ENCODE measurements at places on chromosomes 2 and 18.

DNA sequence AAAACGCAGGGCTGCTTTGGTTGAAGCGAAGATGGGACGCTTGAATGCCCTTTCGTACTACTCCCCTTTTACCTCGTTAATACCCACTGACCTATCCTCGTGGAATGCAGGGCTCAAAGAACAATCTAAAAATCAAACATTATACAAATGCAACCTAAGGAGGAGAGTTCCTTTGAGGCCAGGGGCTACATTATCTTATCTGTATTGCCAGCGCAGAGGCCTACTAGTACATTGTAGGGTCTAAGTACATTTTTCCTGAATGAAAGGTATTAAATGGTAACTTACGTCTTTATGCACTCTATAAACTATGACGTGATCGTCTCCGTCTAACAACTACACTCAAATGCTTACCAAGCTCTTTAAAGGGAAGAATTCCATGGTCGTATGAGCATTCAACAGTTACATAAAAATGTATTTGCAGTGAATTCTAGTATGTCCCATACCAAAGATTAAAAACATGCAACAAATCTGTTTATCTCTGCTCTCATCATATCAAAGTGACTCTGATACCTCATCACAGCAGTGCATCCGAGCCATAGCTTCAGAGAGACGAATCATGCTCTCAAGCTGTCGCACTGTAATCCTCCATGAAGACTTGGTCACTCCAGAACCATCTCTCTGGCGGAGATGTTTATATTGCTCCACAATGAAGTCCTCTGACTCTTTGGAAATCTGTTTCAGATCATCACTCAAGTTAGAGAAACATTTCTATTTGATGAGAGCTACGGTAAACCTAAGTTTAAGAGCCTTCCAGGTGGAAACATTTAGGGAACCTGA is 14.1 kb upstream of the LCT start:
- DNase-seq, result no peak

GRCh38 chr2:224952936-224953657 is 89.2 kb downstream of the DOCK10 start:
- no peak for DNase-seq

GRCh38 chr2:135874777-135875365 is 1.4 kb downstream of the MCM6 start:
- no peak for DNase-seq

- DNase-seq, result no peak
Measured at GRCh38 chr2:8391126-8391525, 290.7 kb upstream of the ID2 start.

DNA sequence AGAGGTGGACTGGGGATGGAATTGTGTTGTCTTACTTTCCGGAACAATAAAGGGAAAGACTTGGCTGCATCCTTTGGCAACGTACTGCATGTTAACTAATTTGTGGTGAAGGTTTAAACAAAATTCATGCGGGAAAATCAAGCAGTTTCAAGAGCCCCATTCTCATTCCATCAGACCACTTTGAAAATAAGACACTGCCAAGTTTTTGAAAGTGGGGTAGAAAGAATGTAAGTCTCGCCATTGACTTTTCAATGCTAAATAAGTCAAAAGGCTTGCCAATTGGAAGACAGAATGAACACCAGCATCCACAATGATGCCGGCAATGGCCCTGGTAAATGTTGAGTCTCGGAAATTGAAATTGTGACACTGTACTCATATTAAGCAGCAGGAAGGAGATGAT is 322.0 kb downstream of the RND3 start:
- peak; percentile 52 for DNase-seq

DNA sequence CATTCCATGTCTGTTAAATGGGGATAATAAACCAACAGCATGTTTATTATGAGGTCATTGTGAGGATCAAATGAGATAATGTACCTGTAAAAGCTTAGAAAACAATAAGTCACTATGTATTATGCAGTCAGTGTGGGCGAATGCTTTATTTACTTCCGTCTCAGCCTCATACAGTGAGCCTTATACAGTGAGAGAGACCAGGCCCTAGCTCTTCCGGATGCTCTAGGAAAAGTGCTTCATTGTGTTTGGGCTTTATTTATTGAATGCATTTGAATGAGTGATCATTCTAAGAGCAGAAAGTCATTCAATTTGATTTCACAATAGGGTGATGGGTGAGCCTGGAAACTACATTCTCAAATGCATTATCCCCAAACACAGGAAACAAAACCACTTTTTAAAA is 603.9 kb upstream of the FANCL start:
- no peak for DNase-seq

- DNase-seq, result no peak
Measured at GRCh38 chr2:241895712-241896641, 26.4 kb downstream of the RTP5 start.

DNA sequence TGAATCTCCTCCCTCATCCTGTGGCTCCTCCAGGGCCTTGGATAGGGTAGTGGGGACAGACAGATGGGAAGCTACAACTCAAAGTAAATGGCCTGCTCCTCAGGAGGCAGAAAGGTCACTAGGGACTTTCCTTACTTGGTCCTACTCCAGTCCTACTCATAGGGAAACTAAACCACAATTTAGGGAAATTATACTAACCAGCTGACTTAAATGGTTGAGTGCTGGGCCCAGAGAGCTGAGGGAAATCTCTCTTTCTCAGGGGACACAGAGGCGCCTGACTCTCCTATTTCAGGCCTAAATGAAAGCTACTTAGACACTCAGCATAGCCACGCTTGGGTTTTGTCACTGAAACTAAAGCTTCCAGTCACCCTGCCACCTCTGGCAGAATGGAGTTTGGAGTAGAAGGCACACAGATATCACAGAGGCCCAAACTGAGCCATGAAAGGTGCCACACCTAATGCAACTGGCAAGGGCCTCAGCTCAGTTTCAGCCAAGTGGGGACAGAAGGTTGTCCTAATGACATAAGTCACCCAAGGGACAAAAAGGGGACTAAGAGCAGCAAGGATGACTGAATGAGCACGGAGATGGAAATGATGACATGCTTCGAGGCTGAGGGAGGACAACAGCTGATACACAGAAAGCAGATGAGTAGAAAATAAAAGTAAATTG is 24.0 kb downstream of the CERKL start:
- DNase-seq, result no peak

GRCh38 chr2:209473930-209474419 is 50.1 kb downstream of the MAP2 start:
- peak; percentile 94 for DNase-seq

DNA sequence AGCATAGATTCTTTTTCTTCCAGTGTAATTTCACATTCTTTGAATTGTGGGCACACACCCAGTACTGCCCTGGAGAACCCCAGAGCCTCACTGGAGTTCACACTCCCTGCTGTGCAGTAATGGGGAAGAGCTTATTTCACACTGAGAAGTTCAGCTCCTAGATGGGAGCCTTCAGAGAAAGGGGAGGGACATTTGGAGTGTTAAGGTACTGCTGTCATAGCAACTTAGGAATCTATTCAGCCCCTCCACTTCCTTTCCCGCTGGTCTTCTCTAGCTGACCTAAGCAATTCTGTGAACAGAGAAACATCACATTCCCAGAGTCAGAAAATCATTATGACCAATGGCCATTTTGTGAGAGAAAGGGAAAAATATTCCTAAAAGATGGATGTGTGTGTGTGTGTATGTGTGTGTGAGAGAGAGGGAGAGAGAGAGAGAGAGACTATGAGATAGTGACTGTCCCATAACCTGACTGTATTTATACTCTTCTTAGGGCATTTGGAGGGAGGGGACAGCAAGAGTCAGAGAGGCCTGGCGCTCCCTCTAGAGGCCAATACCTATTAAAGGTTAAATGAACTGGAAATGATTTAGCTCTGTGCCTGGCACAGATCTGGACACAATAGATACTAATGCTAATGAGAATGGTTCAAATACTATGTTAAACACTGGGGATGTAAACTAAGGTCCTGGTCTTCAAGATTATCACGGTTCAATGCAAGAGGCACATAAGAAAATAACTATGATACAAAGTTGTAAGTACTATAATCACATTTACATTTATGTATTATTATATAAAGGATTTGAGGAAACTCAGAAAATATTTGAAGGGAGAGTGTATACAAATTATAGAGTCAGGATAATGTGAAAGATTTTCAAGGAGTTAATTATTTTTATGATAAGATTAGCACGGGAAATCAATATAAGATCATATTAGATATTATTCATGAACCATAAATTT is 41.5 kb upstream of the RPE start:
- no peak for DNase-seq

- no peak for DNase-seq
Measured at GRCh38 chr2:129748250-129748649, 231.2 kb upstream of the RAB6C start.

- no peak for DNase-seq
Measured at GRCh38 chr18:6763524-6763923, 34.0 kb downstream of the ARHGAP28 start.

Measured in DMS79 treated with DMSO at 0.1 percent for 48 hours (cell line).